Fibroblast of skin of back (primary cell): ENCODE measurements at places on chromosomes 7 and 10.
A peak's percentile ranks its signal among the peaks of the same experiment; 100 is the strongest.

- no peak for DNase-seq
These were observed 405 bp upstream of the ENTPD1 start for GRCh38 chr10:95755511-95756004.

DNA sequence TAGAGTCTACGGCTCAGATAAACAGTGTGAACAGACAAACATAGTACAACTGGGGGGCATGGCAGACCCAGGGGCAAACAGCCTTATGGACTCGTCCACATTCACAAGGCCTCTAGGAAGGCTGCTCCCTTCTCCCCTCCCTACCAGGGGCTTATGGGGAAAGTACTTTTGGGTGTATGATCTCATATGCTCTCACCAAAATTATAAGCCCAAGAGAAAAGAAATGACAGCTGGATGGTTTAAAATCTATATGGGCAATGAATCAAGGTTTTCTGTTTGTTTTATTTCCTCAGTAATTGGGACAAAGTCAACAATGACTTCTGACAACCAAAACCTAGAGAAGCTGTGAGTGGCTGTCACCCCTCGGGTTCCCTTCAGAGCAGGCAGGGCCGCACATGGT is 144.4 kb downstream of the PKD1L1 start:
- DNase-seq, result no peak

- DNase-seq, result peak; percentile 64
These were observed 161.2 kb downstream of the CAMK1D start for GRCh38 chr10:12510501-12510941.

GRCh38 chr10:124249812-124250432 is 156.5 kb upstream of the CHST15 start:
- no peak for DNase-seq

GRCh38 chr7:87528730-87529129 is 53.2 kb upstream of the ABCB4 start:
- no peak for DNase-seq

DNA sequence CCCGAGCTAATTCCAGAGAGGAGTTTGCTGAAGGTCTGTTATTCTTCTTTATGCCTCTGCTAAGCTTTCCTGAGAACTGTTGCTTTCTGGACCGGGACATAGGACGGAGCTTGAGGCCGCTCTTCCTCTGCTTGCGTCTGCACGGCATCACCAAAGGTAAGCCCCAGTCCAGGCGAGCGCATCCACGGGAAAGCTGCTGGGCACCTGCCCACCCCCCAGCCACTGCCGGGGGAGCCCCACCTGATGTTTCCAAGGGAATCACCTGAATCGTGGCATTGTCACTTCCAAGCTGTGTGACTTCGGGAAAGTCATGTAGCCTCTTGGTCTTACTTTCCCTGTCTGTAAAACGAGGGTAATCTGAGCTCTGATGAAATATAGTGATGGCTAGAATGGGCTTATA is 45.1 kb upstream of the PLEKHA1 start:
- no peak for DNase-seq

- DNase-seq, result no peak
These were observed 166.7 kb upstream of the HPS1 start for GRCh38 chr10:98613446-98613845.

GRCh38 chr7:155267436-155267835 is 30.2 kb upstream of the INSIG1 start:
- DNase-seq, result no peak
